Tibial nerve (tissue), 4 donors: ENCODE measurements at places on chromosomes 5 and 9.

GRCh38 chr5:26674846-26675245 is 363.5 kb downstream of the CDH9 start:
- no peak for DNase-seq

- DNase-seq, result no peak
These were observed 336.7 kb upstream of the CLINT1 start for GRCh38 chr5:158195416-158196210.

GRCh38 chr5:42991404-42992087 is 48.6 kb downstream of the ANXA2R start:
- no peak for DNase-seq

- DNase-seq, result no peak
These were observed 664 bp upstream of the ARSB start for GRCh38 chr5:78985725-78986223.

GRCh38 chr5:19959830-19960384 is 28.1 kb downstream of the CDH18 start:
- DNase-seq, result no peak

DNA sequence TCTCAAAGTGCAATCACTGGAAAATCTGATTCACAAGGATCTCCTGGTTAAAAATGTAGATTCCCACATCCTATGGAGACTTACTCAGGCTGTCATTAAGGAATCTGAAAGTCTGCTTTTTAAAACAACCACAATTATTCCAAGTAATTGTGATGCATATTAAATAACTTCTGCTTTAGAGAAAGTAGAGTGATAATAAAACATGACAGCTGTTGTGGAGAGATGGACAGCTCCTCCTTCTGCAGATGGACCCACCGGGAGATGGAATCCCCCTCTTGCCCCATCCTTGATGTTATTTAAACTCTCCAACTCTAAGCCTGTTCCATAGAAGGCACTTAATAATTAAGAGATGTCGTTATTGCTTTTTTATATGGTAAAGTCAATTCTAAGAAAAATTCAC is 802.2 kb downstream of the CDH12 start:
- no peak for DNase-seq

GRCh38 chr5:38257308-38258041 is 884 bp upstream of the EGFLAM start:
- DNase-seq, result no peak

DNA sequence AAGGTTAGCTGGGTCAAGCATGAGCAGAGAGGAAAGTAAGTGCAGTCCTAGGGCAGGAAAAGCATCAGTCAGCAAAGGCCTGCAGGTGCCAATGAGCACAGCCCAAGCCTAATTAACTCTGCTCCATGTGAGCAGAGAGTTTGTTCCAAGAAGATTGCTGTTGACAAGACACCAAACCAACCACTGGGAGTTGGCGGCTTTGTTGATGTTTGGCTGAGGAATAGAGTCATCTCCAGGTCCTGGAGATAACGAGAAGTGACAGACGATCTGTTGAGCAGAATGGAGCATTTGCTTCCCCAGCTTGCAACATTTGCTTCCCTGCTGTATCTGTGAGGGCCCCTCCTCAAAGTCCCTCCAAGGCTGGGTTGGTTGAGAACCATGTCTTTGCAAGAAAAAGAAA is 68.2 kb downstream of the FAM114A2 start:
- DNase-seq, result no peak

DNA sequence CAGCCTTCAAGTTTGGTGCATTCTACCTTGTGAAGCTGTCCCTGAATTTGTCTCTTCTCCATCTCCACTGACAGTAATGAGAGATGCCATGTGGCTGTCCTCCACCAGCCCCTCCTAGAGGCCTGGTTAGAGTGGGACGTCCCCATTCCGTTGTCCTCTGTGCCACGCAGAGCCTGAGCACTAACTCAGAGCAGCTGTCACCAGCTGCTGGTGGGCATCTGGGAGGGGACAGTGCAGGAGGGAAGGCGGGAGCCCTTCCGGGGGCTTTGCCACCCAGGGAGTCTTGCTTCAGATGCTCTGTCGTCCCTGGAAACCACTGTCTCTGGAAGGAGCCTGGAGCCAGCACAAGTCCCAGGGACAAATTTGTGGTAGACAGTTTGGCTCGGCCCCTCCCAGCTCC is 78.6 kb downstream of the PDZD2 start:
- DNase-seq, result no peak

DNA sequence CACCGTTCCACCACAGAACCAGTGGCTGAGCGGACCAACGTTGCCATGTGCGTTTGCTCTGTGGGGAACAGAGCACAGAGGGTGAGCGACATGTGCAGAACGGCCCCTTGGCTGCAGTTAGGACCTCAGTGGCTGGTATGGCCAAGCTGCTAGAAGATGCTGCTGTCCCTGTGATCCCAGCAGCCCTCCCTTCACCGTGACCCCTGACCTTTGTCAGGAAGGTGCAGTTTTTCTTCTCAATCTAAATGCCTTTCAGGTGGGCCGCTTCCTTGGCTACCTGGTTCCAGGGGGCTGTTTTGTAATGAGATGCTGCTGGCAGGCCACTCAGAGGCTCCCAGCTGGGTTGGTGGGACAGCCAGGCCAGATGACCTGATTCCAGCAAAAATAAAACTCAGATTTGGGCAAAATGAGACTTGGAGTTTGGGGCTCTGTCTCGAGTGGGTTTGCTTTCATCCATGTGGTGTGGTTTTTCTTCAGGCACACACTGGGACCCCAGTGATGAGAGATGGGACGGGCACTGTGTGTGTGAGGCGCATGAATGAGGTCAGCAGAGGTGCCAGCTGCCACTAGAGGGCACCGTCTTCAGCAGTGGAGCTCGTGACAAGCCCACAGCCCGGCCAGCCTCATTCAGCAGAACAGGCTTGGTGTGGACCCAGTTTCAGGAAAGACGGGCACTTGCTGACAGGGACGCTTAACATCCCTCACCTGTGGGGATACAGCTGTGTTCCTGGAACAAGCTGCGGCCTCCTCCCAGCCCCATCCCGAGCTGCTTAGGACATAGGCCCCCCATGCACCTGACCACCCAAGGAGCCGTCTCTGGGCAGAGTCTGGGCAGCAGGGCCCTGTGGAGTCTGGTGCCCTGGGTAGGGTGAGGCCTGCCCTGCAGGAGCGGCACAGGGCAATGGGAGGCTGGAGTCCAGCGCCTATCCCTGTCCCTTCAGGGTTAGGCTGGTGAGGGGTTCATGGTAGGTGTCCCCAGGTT is 4.1 kb downstream of the MRPS2 start:
- DNase-seq, result peak; percentile 40

GRCh38 chr5:68381060-68381459 is 165.5 kb downstream of the PIK3R1 start:
- no peak for DNase-seq

- DNase-seq, result no peak
These were observed 43.7 kb upstream of the ITGA1 start for GRCh38 chr5:52743970-52744369.
